ENCODE measurements at places on chromosomes 1 and 21. TPM values are rescaled to one million over a fixed set of nuclear protein-coding genes. Genes with fewer than 3 reads are reported as not detected.

DNA sequence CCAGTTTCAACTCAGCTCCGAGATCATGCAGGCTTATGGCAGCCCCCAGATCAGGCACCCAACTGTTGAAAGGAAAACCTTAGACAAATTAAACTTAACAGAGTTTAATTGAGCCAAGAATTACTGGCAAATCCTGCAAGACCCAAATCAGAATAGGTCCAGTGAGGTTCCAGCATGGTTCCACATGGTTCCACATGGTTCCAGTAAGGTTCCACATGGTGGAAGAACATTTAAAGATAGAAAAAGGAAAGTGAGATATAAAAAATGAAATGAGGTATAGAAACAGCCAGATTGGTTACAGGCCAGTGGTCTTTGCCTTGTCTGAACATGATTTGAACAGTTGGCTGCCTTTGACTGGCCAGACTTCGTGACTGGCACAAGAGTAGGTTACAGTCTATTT lies 288.8 kb upstream of the LRRC7 start:
- no peak for DNase-seq

GRCh38 chr1:32349211-32349708 lies 13.0 kb downstream of the FAM229A start:
- DNase-seq = no peak

DNA sequence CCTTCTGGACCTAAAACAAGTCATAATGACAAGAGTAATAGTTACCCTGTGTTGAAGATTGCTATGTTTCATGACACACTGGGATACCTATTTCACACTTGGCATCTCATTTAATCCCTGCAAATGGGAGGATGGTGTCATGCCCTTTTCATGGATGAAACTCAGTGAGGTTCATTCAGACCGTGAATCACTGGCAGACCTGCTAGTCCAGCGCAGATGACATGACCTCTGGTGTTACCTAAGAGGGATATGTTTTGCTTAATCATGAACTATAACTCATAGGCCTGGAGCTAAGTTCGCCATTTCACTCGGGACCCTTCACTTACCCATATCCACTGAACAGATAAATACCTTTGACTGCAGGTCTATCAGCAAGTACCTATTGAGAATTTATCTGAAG lies 286.6 kb upstream of the FMN2 start:
- DNase-seq = no peak

GRCh38 chr1:20685099-20685662 lies 24.0 kb upstream of the DDOST start:
- no peak for DNase-seq

- no peak for DNase-seq
These were observed 30.0 kb downstream of the IARS2 start for GRCh38 chr1:220123889-220124288.

DNA sequence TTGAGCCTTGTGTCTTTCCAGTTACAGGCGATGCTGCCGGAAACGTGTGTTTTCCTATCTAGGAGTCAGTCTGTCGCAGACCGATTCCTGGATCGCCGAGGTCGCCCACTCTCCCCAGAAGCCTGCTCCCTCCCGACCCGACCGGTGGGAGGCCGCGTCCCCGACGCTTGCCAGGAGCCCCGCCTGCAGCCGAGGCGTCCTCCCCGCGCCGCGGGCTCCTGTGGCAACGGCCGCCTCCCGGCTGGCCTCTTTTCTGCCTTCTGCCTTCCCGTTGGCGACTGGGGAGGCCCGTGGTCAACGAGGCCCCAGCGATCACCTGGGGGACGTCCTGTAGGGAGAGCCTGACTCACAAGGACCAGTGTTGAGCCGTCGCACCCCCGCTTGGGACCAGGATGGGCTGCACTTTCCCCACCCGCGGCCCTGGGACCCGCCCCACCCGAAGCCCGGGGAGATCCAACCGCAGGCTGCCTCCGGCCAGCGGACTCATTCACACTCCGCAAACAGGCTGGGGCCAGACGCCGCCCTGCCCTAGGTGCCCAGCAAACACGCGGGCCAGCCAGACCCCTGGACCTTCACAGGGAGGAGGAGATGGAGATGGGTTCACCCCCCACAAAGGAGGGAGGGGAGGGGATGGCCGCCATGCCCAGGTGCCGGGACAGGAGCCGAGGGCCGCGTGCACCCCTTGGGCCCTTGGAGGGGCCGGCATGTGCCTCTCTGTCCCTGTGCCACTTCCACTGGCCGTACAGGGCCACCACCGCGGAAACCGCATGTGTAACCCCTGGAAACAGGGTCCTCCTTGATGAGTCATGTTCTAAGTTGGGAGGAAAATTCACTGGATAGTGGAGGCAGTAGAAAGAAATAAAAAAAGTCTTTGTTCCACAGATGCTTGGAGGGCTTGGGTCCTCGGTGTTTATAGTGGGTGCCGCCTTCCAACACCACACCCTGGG lies 7.2 kb upstream of the COL6A1 start:
- DNase-seq = peak; percentile 94

CD164L2 gene
- not detected for total RNA-seq

RNF186 gene
- total RNA-seq = not detected

Data from chondrocyte (in vitro differentiated cells).